ENCODE measurements at places on chromosomes 11 and 22.

GRCh38 chr11:103013421-103013820 lies 57.9 kb upstream of the MMP13 start:
- no peak for DNase-seq

- no peak for DNase-seq
Observed at GRCh38 chr11:92123540-92123939, 101.1 kb upstream of the FAT3 start.

- peak; percentile 23 for DNase-seq
Observed at GRCh38 chr11:70824605-70825245, 426.4 kb downstream of the CTTN start.

DNA sequence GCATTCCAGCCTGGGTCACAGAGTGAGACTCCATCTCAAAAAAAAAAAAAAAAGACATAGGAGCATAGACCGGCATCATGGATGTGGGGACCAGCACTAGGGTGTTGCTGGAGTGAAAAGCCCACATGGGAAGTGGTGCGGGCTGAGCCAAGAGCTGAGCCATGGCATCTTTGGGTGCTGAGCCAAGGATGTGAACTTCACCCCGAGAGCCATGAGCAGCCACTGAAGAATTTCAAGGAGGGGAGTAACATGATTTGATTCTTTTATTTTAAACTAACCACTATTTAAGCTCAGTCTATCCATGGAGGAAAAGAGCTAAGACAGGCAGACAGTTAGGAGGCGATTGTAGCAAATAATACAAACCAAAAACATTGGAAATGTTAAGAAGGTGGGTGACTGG lies 57.4 kb downstream of the AHNAK start:
- no peak for DNase-seq

GRCh38 chr11:111177037-111177871 lies 68.3 kb upstream of the POU2AF2 start:
- DNase-seq: no peak

- no peak for DNase-seq
Observed at GRCh38 chr11:104784684-104785460, 113.4 kb downstream of the CASP12 start.

DNA sequence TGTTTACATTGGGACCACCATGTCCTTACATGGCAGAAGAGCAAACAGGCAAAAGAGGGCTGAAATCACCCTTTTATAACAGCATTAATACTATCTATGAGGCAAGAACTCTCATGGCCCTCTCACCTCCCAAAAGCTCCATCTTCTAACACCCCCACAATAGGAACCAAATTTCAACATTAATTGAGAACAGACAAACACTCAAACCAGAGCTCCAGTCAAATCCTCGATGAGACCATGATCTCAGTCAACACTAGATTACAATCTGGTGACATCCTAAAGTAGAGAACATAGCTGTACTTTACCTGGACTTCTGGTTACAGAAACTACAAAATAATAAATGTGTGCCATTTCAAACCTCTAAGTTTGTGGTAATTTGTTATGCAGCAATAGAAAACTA lies 25.1 kb downstream of the OR2AG2 start:
- no peak for DNase-seq

DNA sequence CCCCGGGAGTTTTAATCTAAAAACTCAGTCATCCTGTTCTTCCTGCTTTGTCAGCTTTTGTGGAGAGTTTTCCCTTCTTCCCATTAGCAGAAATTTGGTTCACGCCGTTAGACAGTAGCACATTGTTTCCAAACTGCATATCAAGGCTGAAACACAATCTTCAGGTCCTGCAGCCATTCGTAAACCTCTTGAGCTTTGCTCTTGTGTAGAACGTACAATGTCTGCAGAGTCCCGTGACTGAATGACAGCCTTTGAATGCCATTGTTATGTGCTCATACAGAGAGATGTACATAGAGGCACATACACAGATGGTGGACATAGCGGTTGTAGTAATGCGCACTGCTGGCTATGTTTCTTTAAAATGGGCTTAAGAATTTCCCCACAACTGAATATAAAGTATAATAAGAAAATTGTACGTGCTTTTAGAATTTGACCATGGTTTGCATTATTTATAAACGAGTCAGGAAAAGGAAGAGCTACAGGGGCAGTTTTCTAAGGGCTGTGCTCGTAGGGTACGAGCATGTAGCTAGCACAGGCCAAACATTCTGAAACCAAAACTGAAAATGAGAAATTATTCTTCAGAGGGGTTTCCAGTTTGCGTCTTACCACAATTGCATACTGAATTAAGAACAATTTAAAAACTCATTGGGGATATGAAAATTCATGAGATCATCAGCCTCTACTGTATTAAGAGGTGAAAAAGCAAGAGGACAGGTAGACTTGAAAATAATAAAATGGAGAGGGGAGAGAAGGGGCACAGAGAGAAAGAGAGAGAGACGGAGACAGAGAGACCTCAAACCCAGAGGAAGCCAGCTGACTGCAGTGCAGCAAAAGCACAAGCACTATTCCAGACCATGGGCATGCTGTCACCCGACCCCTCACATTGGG lies 310.1 kb downstream of the CADM1 start:
- no peak for DNase-seq

GRCh38 chr11:19557720-19558140 lies 154.9 kb upstream of the NAV2 start:
- DNase-seq: peak; percentile 70

DNA sequence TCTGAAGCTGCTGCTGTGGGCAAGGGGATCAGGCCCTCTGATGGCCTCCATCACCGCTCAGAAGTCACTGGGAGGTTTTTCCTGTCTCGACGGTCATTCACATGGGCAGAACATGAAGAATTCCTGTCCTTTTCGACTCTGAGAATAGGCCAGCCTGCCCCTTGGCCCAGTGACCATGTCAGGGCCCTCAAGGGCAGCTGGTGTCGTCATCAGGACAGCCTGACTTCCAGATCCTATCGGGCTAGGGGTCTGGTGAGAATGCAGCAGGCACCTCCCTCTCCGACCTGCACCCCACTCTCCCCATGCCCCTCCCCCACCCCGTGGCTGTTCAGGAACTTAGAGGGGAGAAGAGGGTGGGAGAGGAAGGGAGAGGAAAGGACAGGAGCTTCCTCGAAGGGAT lies 3.6 kb downstream of the TP53I11 start:
- no peak for DNase-seq

GRCh38 chr22:47409539-47410275 lies 647.3 kb downstream of the TBC1D22A start:
- DNase-seq: no peak
